Neuronal stem cell (in vitro differentiated cells): ENCODE measurements at places on chromosomes 11 and 22.

DNA sequence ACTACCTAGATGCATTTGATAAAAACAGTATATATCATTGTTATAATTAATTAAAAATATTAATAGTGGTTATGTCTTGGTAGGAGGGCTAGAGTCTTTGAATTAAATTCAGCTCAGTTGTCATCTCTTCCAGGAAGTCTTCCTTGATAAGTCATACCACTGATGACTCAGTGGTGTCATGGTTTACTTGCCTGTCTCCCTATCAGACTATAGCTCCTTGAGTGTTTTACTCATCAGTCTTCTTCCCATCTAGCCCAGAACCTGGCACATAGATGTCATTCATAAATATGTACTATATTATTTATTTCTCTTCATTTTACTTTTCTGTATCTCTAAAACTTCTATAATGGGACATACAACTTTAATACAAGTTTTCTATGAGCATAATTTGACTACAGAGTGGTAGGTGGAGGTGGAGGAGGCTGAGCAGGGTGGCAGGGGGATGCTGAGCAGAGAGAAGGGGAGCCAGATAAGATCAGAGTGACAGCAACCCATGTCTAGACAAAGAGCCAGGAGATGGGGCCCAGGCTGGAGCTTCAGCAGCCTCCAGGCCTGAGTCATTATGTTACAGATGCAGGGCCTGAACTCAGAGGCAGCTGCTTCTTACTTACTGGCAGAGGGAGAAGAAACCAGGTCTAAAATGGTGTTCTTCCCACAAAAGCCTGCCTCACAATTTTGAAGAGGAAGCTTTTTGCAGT is 82.3 kb upstream of the PHOX2A start:
- no peak for DNase-seq

DNA sequence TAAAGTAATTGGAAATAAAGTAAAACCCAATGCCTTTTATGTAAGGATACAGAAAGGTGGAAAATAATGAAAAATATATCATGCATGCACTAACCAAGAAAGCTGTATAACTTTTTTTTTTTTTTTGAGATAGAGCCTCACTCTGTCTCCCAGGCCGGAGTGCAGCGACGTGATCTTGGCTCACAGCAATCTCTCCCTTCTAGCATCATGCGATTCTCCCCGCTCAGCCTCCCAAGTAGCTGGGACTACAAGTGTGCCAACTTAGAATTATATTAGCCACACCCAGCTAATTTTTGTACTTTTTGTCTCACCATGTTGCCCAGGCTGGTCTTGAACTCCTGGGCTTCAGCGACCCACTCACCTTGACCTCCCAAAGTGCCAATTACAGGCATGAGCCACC is 4.5 kb downstream of the GGT5 start:
- no peak for DNase-seq

- no peak for DNase-seq
Observed at GRCh38 chr11:63476618-63477017, 14.3 kb downstream of the PLAAT5 start.

- no peak for DNase-seq
Observed at GRCh38 chr22:41229730-41230400, 10.9 kb downstream of the CHADL start.

GRCh38 chr11:45446998-45447397 is 160.9 kb upstream of the SYT13 start:
- no peak for DNase-seq

- peak; percentile 75 for DNase-seq
Observed at GRCh38 chr11:119666463-119667131, 62.4 kb downstream of the NECTIN1 start.

- no peak for DNase-seq
Observed at GRCh38 chr22:18095101-18095805, 15.4 kb upstream of the TUBA8 start.

- peak; percentile 64 for DNase-seq
Observed at GRCh38 chr11:46006418-46007070, 84.1 kb downstream of the LARGE2 start.
